ENCODE measurements at places on chromosomes 2 and 18.

DNA sequence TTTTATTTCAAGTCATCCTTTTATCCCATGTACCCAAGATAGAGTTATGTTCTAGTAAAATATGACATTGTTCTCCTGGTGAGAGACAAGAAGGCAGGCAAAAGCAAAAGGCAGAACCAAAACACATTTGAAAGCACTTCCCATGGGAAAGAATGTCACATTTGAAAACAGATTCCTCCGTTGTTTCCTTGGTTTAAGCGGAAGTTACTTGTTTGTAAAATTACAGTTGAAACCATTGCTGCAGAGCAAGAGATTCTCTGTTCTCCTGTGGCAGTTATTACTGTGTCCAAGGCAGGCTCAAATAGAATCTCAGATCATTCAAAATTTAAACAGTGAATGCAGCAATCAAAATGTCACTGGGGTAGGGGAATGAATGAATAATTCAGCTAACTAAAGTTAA, 149.6 kb downstream of the MTCL1 start:
- DNase-seq = no peak

- no peak for DNase-seq
Measured at GRCh38 chr18:44870631-44871502, 190.2 kb downstream of the SETBP1 start.

- DNase-seq = no peak
Measured at GRCh38 chr18:73279498-73279897, 411.7 kb upstream of the NETO1 start.

GRCh38 chr18:74990563-74991081, 218.3 kb downstream of the PTGR3 start:
- no peak for DNase-seq

DNA sequence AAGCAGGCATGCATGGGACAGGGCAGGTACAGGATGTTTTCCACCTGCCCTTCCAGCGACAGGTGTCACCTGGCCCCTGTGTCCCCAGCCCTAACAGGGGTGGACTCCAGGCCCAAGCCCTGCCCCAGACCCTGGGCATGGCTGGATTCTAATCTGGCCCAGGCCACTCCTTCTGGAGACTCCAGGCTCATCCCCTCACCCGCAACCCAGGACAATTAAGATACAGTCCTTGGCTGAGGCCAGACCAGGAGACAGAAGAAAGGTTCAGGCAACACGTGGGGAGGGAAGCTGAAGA, 9.5 kb downstream of the BIN1 start:
- no peak for DNase-seq

DNA sequence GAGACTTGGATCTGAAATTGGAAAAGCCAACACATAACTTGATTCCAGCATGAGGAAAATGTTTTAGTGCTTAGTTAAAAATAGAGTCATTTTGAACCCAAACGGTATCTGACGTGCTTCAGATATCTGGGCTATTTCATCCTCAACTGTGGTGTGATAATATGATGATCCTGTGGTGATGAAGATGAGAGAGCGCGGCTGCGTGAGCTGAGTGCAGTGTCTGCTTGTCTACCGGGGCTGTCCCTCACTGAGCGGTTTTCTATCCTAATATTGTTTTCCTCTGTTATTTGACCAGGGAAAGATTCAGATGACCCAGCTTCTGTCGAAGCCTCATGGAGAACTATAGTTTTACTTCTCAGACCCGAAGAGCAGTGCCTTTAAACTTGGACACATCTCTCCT, 5.8 kb downstream of the TWIST2 start:
- DNase-seq = no peak

- DNase-seq = no peak
Measured at GRCh38 chr2:239921843-239922242, 103.3 kb downstream of the NDUFA10 start.

DNA sequence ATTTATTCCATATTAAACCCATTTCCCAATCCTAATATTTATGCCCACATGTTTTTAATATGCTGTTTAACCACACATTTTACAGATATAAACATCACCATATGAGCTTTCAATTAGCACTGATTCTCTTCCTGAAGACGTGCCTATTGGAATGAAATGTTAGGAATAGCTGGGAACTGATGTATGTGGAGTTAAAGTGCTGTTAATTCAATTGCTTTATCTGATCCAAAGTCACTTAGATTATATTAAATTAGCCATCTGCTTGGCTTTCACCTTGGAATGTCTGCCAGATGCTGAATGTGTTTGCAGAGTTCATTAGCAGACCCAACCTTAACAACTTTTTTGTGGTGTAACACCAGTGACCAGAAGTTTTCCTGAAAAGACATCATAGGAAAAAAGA, 942.9 kb upstream of the KLHL29 start:
- no peak for DNase-seq

GRCh38 chr2:143087033-143087432, 42.2 kb upstream of the ARHGAP15 start:
- DNase-seq = no peak

DNA sequence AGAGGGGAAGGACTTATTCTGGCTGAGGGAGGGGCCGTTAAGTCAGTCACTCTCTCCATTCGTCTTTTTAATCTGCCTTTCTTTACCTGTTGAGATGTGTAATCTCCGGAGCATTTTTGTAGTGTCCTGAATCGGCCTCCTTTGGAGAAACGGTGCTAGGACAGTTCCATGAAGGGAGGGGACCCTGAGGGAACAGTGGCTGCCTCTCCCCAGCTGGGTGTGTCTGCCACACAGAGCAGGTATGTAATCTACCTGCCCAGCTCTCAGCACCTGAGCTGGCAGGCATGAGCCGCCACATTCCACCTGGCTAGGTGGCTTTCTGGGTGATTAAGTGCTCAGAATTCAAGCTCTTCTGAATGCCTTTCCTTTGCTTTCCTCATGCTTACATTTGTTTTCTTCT, 131.2 kb downstream of the WDSUB1 start:
- no peak for DNase-seq

DNA sequence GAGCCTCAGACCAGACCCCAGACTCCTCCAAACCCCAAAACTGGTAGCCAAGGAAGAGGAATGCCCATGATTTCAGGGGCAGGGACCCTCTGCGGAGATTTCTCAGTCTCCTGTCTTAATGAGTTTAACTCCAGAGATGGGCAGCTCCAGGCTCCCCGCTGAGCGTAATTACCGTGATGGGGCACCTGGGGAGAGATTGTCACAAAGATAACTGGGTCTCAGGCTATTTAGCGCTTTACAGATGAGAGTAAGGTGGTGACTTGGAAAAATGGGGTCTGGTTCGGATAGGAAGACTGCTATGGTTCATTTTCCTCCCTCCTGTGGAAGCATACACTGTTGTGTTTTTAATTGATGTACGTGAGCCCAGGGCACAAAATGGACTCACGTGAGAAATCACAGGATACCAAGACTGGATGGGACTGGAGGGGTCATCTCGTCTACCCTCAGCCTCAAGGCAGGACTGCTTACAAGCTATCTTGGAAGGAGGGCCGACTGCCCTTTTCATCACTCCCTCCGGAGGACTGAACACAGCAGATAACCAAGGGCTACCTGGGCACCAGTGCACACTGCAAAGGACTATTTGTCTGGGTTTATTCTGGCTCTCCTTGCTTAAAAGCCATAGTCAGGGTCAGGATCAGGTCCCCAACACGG, 427.8 kb downstream of the ZNF521 start:
- no peak for DNase-seq

DNA sequence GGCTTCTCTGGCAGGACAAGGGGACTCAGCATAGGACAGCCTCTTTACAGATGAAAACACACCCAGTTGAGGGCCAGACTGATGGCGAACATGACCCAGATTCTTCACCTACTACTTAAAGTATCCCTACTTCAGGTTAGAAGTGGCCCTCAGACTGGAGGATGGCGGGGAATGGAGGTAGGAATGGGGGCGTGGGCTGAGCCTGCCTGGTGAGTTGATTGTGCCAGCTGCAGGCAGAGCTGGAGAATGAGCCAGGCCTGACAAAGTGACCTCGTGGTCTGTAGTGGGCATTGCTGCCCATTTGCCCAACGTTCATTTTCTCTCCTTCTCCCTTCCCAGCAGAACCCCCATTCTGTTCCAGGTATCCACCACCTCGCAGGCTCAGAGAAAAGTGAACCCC, 186.1 kb downstream of the KLHL29 start:
- no peak for DNase-seq

- no peak for DNase-seq
Measured at GRCh38 chr2:240320204-240320993, 115.1 kb upstream of the GPC1 start.

GRCh38 chr2:229287823-229288222, 16.7 kb upstream of the PID1 start:
- DNase-seq = no peak

- DNase-seq = no peak
Measured at GRCh38 chr18:48887905-48888772, 62.6 kb downstream of the SMAD7 start.

DNA sequence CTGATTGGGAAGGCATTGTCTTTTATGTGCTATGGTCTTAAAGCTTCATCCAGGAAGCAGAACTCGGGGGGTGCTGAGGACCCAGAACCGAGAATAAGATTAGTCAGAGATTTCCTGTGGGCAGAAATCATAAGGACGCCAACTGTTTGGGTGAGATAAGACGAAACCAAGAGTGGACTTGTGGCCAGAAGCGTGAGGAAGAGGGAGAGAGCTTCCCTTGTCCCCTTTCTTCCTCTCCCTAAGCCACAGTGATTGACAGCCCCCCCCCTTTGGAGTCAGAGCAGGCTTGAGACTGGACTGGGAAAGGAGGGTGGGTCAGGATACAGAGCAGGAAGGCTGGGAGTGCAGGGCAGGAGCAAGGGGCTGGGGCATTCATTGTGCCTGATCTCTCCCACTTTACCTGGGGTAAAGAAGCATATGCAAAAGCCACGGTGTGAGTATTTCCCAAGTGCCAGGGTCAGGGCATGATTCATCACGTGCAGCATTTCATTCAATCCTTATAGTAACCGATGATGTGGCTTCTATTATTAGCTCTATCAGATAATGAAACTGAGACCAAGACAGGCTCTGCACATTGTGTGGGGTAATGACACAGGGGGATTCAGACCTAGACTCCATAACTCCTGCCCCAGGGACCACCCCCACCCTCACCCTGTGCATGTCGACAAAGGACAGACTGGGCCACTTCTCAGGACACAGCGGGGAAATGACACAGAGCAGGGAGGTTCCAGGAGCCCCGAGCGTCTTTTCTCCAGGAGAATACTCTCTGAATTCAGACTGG, 3.0 kb upstream of the IL1RN start:
- DNase-seq = no peak

DNA sequence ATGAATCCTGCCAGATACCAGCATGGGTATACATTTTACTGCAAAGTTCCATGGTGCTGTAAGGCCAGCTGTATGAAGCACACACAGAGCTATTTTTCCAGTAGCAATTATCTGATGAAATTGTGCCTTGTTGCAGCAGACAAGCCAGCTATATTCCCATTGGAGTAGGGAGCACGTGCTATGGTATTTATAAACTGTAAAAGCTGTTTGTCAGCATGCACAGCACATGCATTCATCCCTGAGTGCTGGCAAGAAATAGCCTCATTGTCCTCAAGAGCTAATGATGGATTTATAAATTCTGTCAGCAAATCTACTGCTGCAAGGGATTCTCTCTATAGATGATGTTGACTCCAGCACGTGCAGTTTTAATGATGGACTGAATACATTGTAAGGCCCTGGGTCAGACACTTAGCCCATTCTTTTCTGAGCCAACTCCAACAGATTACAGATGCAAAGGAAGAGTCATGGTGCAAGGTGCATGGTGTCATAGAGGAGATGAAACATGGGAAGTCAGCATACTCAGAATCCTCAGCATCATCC, 61.7 kb downstream of the KCNS3 start:
- no peak for DNase-seq

DNA sequence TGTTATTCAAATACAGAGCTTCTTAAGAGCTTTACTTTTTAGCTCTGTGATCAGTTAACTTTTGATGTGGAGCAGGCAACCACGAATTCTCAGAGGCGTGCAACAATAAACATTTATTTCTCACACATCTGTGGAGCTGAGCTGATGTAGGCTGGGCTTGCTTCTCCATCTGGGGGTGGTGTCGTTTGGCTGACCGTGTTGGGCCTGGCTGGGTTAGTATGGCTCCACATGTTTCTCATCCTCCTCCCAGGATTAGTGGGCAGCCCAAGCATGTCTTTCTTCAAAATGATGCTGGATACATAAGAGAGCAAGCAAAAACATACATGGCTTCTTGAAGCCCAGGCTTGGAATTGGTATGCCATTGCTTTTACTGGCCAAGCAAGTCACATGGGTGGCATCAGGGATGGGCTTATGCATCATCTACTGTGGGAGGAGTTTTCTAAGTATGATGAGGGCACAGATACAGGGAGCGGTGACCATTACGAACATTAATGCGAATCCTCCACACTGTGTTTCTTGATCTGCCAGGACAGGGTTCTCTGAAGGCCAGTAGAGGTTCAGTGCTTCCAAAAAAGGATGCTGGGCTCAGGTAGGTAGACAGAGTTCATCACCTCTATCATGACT, 157.0 kb upstream of the TNP1 start:
- DNase-seq = no peak

- no peak for DNase-seq
Measured at GRCh38 chr18:8889489-8889888, 184.1 kb downstream of the MTCL1 start.

DNA sequence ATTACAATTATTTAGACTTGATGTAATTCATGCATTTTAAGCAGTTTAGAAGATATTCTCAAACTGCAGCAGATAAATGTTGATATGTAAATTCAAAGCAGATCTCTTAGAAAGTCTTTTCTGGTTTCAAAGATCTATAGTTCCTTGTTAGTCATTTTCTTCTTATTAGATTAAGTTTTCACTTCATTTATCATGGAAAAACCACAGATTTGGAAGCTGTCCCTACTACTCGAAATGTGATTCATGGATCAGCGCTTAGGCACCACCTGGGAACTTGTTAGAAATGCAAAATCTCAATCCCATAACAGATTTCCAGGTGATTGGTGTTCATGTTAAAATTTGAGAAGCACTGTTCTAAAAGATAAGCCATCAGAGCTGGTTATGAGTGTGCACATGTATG, 92.8 kb upstream of the CDH2 start:
- no peak for DNase-seq

GRCh38 chr2:17788773-17789172, 27.5 kb upstream of the MSGN1 start:
- DNase-seq = no peak

DNA sequence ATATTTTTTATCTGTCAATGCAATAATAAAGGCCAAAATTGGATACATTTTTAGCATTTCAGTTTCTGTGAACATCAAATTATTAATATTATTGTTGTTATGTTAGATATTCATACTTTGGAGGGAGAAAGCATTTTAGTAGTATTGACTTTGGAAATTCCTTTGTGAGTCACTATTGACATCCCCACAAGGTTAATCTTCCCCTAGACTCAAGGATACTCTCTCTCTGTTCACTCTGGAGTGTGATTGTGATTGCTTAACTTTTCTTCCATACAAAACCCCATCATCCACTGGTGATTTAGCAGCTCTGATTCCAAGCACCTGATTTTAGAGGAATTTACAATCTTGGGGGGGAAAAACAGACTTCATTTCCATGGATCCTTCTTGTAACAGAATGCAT, 352.0 kb downstream of the THSD7B start:
- DNase-seq = no peak

GRCh38 chr2:109347626-109348025, 218.6 kb downstream of the SH3RF3 start:
- DNase-seq = no peak
